ENCODE measurements at places on chromosomes 1 and 21.

GRCh38 chr1:11924334-11925195 lies 1.7 kb downstream of the KIAA2013 start:
- DNase-seq: peak; percentile 16

- no peak for DNase-seq
Measured at GRCh38 chr1:52063192-52063591, 7.1 kb downstream of the BTF3L4 start.

DNA sequence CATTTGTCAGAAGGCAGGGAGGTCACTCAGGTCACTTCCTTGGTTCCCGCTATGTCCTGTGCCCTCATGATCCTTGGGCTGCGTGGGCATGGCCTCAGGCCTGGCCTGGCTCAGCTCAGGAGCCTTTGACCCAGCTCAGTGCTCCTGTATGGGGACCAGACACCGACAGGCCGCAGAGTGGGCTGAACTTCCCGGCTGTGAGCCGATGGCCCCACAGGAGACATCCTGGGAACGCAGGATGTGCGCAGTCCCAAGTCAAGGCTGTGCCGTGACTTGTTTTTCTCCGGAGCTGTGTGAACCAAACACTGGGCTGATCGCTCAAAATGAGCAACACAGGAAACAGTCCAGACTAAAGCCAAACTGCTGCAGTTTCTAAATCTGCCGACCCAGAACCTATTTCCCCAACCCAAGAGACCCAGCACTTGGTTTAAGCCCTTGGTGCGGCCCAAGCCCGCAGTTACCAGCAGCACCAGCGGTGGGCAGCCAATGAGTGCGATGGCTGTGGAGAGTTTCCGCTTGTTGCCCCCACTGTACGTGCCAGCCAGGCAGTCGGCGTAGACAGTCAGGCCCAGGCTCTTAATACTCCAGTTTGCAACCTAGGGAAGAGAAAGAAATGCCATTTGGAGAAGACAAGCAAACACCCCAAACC lies 92.3 kb upstream of the GCLM start:
- DNase-seq: no peak

GRCh38 chr1:7540816-7541215 lies 230.3 kb upstream of the VAMP3 start:
- DNase-seq: no peak

- DNase-seq: no peak
Measured at GRCh38 chr1:29675481-29676263, 439.4 kb downstream of the PTPRU start.

GRCh38 chr1:193322211-193322610 lies 135.8 kb upstream of the B3GALT2 start:
- DNase-seq: no peak

- DNase-seq: no peak
Measured at GRCh38 chr1:234618737-234619049, 8.7 kb upstream of the IRF2BP2 start.

- no peak for DNase-seq
Measured at GRCh38 chr1:183739741-183740271, 65.1 kb upstream of the RGL1 start.

DNA sequence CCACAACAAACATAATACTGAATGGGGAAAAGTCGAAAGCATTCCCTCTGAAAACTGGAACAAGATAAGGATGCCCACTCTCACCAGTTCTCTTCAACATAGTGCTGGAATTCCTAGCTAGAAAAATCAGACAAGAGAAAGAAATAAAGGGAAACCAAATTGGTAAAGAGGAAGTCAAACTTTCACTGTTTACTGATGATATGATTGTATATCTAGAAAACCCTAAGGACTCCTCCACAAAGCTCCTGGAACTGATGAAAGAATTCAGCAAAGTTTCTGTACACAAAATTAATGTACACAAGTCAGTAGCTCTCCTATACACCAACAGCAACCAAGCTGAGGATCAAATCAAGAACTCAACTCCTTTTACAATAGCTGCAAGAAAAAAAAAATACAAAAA lies 6.9 kb upstream of the F13B start:
- DNase-seq: no peak

DNA sequence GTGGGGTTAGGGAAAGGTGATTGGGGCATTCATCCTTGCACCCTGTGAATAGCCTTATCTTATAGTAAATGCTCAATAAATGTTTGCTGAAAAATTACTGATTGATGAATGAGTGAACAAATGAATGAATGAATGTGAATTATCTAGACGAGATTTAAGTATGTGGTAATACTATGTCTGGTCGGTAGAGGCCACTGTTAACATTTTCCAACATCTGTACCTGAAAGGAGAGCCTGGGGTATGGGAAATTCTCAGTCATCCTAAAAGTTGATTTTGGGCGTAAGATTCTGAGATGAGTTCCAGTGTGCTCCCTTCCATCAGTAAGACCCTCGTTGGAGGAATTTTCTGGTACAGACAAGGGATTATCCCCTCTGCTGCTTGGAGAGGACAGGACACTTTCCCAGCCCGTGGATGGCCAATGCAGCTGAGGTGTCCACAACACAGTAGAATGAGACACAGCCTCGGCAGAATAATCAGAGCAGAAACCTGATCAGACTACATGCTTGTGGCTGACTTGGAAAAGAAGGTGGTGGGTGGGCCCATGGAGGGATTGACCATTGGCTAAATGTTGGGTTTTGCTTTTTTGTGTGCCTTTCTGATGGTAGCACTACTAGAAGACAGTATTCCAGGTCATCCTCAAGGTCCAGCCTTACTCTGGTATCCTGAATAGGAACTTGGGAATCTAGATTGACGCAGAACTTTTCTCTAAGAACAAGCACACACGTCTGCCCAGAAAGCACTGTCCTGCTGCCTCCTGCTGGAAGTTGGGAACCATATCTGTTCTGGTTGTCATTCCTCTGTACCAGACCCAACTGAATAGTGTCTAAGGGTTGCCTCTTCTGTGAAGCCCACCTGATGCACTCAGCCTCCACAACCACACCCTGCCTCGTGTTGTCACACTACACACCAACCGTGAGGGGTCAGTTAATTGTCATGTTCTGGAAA lies 262.0 kb downstream of the TNR start:
- DNase-seq: no peak

DNA sequence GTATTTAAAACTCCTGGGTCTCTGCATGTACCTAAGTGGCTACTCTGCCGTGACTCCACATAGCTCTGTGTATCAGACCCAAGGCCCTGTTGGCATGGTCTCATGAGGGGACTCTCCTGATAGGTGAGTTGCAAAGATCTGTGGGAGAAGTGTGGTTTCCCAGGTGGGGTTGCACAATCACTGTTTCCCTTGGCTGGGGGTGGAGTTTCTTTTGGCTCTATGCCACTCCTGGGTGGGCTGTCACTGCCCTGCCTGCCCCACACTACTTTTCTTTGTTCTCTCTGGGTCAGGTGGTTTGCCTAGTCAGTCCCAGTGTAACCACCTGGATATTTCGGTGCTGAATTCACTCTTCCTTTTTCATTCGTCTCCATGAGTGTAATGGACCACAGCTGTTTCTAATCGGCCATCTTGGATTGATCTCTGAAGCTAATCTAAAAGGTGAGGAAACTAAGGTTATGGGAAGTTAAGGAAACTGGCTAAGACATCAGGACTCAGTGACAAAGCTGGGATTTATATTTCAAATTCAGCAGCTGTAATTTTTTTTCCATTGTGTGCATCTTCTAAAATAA lies 97.1 kb upstream of the CACYBP start:
- DNase-seq: no peak

DNA sequence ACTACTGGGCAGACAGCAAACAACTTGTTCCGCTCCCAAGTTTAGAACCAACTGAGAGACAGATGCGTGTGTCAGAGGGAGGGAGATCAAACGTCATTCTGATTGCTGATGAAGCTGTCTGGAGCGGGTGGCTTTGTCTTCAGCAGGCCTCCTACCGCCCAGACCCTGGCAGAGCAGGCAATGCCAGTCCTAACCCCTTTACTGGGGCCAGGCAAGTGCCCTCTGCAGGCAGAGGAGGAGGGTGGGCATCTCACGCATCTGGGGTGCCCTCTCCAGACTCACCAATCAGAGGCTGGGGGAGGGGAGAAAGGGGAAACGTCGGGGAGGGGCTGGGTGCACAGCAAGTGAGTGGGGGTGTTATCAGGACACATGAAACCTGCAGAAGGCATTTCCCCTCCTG lies 126.6 kb downstream of the ACTL8 start:
- no peak for DNase-seq

DNA sequence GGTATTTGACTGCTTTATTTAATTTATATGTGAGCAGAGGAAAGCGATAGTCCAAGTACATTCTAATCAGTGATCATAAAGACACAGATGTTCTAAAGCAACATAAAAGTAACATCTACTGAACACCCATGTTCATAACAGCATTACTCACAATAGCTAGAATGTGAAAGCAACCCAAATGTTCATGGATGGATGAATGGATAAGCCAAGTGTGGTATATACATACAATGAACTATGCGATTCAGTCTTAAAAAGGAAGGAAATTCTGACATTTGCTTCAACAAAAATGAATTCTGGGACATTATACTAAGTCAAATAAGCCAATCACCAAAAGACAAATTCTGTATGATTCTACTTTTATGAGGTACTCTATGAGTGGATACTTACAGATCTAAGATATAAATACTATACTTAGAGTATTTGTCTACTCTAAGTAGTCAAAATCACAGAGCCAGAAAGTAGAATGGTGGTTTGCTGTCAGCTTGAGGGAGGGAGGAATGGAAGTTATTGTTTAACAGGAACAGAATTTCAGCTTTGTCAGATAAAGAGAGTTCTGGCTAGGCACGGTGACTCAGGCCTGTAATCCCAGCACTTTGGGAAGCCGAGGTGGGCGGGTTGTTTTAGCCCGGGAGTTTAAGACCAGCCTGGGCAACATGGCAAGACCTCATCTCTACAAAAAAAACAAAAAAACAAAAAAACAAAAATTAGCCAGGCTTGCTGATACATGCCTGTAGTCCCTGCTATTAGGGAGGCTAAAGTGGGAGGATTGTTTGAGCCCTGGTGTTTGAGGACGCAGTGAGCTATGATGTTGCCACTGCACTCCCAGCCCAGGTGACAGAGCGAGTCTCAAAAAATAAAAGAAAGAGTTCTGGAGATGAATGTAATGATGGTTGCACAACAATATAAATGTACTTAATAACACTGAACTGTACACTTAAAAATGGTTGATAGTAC lies 79.7 kb upstream of the ARHGAP29 start:
- DNase-seq: no peak
